ENCODE measurements at places on chromosomes 4 and X.

DNA sequence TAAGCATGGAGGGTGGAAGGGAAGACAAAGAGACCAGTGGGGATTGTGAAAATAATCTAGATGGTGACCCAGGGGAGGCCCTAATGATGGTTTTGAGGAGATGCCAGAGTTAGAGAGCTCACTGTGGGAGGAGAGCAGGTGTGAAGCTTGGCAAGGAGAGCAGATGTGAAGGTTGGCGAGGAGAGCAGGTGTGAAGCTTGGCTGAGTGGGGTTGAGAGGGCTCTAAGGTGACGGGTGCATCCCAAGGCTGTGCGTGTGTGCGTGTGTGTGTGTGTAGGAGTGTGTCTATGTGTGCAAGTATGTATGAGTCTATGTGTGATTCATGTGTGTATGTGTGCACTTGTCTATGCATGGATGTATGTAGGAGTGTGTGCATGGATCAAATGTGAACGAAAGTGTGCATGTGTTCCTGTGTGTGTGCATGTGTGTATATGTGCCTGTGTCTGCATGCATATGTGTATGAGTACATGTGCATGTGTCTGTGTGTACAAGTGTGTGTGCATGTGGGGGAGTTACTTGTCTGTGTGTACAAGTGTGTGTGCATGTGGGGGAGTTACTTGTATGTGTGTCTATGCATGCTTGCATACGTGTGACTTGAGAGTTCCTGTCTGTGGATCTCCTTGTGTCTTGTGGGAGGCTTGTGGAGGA is 72.0 kb downstream of the EVC start:
- DNase-seq: no peak

DNA sequence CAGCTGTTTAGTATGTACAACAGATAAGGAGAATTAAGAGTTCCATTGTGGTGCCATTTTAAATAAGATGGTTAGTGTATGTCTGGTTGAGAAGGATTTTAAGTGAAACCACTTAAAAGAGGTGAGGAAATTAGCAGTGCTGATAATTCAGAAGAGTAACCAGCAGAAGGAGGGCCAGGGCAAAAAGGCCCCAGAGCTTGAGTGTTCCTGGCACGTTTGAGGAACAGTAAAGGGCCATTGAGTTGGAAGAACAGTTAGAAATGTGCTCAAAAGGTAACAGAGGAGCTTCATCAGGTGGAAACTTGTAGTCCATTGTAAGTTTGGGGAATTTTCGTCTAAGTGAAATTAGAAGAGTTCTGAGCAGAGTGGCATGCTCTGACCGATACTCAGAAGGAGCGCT is 606.2 kb upstream of the ZFP42 start:
- DNase-seq: no peak

- no peak for DNase-seq
These were observed 47.9 kb downstream of the CHIC2 start for GRCh38 chr4:54016504-54016903.

DNA sequence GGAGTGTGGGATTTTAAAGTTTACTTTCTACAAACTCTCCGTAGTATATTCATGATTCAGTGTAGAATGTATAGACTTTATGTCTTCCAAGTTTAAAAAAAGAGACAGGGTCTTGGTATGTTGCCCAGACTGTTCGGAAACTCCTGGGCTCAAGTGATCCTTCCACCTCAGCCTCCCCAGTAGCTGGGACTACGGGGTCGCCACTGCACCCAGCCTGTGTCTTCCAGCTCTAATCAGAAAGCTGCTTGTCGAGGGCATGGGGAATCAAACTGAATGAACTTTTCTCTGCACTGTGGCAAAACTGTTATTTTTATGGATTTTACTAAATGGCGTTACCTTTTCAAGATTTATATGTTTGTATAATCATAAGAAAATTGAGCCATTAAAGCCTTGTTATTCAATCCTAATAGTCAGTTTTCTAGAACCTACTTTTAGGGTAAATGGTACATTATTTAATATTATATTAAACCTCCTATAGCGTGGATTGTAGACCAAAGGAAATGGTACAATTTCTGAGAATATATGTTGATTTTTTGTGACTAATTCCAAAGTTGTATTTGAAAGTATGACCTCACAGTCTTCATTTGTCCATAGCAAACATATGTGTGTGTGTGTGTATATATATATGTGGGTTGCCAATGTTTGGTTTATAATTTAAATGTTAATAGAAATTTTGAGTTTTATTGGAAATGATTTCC is 1.1 kb downstream of the BLOC1S4 start:
- DNase-seq: no peak

- DNase-seq: no peak
These were observed 1.6 kb downstream of the HPGD start for GRCh38 chr4:174520660-174521059.

DNA sequence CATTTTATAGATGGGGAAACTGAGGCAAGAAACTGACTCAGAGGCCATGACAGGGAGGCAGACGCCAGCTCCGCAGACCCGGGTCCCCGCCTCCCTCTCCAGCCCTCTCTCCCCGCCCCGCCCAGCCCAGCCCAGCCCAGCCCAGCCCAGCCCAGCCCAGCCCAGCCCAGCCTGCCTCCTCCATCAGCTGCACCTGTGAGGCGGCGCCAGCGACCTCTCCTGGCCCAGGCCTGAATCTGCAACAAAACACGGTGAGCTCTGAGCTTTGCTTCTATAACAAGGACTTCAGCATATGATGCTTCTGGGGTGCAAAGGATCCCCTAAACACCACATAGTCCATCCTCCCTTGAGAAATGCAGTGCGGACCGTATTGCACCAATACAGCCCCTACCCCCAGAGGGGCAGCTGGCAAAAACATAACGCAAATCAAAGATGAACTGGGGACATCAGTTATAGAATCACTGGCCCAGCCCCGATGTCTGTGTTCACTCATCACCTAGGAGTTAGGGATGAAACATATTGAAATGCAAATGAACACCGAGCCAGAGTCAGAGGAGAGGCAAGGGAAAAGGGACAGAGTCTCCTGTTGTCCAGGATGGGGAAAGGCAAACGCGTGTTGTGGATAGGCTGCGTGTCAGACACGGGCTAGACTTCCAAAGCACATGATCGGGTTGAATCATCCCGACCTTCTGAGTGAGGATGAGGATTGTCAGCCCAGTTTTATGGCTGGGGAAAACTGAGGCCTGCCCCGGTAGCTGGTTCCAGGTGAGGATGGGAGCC is 216.1 kb upstream of the PSAPL1 start:
- DNase-seq: no peak

DNA sequence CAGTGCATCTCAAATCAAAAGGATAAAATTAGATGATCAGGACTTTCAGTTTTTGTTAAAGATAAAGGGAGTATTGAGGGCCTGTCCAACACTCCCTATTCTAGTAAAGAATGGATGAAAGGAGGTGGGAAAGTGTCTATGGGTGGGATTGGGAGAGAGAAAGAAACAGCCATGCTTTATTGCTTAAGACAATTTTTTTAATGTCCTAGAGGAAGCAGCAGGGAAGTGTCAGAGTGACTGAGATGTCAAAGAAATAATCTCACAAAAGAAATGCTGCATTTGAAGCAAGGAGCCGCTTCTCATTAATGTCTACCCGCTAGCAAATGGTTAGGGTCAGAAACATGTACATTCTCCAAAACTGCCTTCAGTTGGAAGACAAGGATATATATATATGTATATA is 117.4 kb upstream of the GALNT7 start:
- DNase-seq: no peak

DNA sequence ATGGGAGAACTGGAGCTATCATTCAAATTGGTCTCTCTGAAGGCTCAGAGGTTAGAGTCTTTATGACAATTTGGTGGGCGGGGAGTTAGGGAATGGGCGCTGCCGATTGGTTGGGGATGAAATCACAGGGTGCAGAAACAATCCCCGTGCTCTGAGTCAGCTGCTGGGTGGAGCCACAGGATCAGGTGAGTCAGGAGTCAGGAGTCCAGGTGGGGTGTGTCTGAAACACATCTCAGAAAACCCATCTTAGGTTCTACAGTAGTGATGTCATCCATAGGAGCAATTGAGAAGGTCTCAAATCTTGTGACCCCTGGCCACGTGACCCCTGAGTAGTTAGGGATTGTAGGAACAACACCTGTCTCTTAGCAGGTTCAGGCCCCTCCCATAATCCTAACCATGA is 41.6 kb upstream of the TLR3 start:
- no peak for DNase-seq

DNA sequence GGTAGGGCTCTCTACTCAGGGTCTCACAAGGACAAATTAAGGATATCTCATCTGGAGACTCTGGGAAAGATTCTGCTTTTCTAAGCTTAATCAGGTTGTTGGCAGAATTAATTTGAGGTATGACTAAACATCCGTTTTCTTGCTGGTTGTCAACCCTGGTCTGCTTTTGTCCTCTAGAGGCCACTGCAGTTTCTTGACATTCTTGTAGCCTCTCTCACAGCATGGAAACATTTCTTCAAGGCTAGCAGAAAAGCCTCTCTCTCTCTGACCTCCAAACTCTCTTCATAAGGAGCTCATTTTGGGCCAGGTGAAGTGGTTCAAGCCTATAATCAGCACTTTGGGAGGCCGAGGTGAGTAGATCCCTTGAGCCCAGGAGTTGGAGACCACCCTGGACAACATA is 749.5 kb upstream of the PCDH7 start:
- DNase-seq: no peak

DNA sequence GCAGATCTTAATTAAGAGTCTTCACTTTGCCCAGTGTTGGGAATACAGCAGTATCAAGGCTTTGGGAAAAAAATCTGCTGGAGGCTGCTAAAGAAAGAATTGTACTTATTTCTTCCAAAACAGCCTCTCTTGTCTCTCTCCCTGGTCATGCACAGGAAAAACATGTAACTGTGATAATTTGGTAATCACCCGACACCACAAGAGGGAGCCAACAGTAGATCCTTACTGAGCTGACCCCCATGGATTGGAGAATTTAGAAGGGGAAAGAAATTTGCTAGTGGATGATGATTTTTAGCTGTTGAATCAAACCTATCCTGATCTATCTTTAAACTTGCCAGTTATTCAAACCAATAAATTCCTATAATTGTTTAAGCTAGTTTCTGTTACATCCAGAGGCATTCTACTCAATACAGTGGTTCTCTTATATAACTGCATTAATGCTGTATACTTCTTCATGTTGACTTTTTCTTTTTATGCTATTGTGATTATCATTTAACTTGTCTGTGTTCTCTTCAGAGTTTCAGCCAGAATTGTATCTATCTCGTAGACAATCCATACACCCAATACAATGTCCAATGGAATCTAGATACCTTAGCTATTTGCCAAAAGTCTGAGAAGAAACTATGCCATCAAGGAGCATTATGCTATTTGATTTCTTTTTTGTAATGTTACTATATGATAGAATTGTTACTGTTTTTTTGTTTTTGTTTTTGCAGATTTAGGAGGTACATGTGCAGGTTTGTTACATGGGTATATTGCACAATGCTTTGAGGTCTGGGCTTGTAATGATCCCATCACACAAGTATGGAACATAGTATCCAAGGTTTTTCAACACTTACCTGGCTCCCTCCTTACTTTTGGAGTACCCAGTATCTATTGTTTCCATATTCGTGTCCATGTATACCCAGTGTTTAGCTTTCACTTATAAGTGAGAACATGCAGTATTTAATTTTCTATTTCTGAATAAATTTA is 31.3 kb upstream of the ARHGEF38 start:
- DNase-seq: no peak

Measured in stimulated activated CD8-positive, alpha-beta memory T cell treated with anti-CD3 and anti-CD28 coated beads, Interleukin-12 subunit alpha, Interleukin-12 subunit beta, amount 100 ng/mL, for 4 hours (primary cell).